CD4-positive, alpha-beta memory T cell (primary cell): ENCODE measurements at places on chromosomes 7 and 10.

- no peak for DNase-seq
Observed at GRCh38 chr7:41882745-41883420, 180.0 kb upstream of the INHBA start.

GRCh38 chr7:157814931-157815705 lies 478.3 kb downstream of the DNAJB6 start:
- no peak for DNase-seq

DNA sequence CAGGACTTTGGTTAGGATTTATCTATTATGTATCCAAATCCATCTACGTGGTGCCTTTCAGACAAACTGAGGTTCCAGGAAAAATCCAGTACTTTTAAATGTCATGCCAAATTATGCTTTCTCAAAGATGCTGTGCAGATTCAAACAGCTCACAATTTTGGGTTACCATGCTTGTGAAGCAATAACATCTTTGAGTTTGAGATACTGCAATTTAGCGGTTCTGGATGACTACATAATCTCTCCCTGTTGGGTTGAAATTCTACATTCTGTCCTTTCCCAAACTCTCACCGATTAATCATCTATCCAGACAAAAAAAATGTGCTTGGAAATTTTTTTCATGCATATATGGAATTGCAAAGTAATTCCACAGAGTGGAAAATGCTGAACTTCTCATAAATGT lies 3.5 kb downstream of the RHOBTB1 start:
- DNase-seq: no peak

DNA sequence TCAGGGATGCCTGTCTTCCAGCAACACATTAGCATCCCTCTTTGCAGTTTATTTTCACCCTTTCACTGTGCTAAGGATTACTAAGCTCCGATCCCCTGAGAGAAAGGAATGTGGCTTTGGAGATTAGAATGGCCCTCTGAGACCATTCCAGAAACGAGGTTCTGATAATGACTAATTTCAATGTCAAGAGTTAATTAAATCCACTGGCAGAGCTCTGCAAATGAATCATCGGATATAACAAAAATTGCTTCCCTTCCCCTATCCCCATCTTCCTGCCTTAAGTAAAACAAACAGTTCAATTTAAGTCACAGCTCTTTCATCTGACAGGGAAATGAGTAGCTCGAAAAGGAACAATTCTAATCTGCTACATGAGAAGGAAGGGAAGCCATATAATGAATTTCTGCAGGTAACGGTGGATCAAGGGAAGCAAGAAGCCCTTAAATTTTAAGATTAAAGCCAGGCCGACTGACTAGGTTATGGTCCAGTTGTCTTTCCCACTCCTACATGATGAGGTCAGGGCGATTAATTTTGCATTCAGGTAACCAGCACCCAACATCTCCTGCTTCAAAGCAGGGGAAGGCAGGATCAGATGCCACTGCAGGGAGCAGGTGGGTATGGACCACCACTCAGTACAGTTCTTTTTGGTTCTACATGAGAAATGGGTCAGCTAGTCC lies 50.5 kb downstream of the MALSU1 start:
- no peak for DNase-seq

GRCh38 chr7:116679500-116679899 lies 7.5 kb downstream of the MET start:
- no peak for DNase-seq
